ENCODE measurements at places on chromosomes 7 and 10. TPM values are rescaled to one million over a fixed set of nuclear protein-coding genes. Genes with fewer than 3 reads are reported as not detected.
A peak's percentile ranks its signal among the peaks of the same experiment; 100 is the strongest.

DNA sequence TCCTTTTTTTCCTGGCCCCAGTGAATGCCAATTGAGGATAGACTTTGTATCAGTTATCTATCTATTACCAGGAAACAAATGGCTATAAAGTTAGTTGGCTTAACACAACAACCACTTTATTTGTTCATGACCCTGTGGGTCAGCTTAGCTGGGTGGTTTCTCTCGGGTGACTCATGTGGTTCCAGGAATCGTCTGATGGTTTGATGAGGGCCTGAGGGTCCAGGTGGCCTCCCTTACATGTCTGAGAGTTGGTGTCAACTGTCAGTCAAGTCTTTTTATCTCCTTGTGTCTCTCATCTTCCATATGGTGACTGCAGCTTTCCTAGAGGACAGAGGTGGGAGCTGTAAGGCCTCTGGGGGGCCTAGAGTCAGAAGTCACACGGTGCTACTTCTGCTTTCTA, 15.3 kb upstream of the MAPK8 start:
- H3K4me1 ChIP-seq, result peaks cover 27% of the 10 kb centered on the region
- no peak overlapping the region for H3K4me3 ChIP-seq
- no peak overlapping the region for H3K27ac ChIP-seq
- no peak for DNase-seq
- H3K27me3 ChIP-seq, result no peaks in the 10 kb centered on the region
- no peaks in the 10 kb centered on the region for H3K36me3 ChIP-seq

CFAP43 gene
- not detected for total RNA-seq

DNA sequence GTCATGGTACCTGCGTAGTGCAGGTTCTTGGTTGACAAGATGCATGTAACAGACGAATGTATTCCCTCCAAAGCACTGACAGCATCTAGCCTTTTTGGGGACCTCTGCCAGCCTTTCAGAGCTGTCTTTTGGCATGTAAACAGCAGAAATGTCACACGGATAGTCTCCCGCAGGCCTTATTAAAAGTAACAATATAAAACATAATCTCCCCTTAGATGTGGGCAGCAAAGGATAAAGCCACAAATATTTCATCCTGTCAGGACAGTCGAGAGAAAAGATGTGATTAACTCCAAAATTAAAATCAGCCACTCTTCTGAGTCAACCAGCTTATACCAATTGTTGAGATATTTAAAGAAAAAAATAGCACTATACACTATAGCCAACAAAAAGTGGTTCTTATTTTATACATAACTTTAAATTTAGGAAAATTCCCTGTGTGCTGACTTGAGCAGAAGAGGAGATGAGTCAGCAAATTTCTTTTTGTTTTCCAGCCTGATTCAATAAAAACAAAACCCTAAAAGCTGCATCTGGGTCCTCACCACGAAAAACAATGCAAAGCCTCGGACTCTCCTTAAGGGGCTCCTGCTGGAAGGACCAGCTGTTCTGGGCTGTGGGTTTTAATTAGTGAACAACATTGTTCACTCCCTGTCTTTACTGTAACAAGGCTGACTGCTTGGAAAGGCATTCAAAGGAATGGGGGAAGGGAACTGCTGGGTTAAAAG, 240.2 kb downstream of the ADAM12 start:
- no peaks in the 10 kb centered on the region for H3K4me1 ChIP-seq
- H3K27me3 ChIP-seq, result no peaks in the 10 kb centered on the region
- no peak overlapping the region for H3K27ac ChIP-seq
- DNase-seq, result no peak
- H3K4me3 ChIP-seq, result no peak overlapping the region

DNA sequence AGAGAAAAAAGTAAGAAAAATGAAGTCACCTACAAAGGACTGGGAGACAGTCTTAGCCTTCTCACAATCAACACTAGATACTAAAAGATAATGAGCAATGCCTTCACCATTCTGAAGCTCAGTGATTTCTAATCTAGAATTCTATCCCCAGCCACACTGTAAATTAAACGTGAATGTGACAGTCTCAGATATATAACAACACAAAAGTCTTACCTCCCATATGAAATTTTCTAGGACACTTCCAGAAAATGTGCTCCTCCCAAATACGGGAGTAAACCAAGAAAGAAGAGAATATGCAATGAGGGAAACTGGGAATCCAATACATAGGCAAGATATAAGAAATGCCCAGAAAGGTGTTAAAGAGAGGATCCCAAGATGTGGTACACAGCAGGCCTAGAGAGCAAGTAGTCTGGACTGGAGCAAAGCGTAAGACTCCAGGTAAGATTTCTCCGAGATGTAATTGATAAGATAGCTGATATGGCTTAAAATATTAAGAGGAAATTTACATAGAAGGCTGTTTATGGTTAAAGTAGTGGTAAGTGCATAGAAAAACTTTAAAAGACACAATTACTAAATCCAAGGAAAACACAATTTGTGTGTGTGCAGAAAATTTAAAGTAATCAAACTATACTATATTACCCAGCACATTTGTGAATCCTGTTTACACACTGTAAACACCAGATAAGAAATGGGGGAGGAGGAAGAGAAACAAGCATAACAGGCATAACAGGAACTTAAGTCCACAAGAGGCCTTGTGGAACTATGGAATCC, 44.1 kb downstream of the SGMS1 start:
- H3K4me1 ChIP-seq, result peaks cover 2% of the 10 kb centered on the region
- no peak for DNase-seq
- H3K27ac ChIP-seq, result no peak overlapping the region

GRCh38 chr10:103661198-103661950, 167.9 kb downstream of the NEURL1 start:
- peak; percentile 70 for DNase-seq
- H3K4me3 ChIP-seq, result peak overlapping the region; percentile 89
- peaks cover 19% of the 10 kb centered on the region for H3K36me3 ChIP-seq
- H3K4me1 ChIP-seq, result peaks cover 17% of the 10 kb centered on the region
- H3K27ac ChIP-seq, result peak overlapping the region; percentile 77

OR6B1 gene
- not detected for total RNA-seq

PDK4 gene
- total RNA-seq, result not detected

GRCh38 chr10:62723375-62723774, 81.1 kb upstream of the ADO start:
- H3K4me3 ChIP-seq, result no peak overlapping the region
- H3K27me3 ChIP-seq, result peaks cover 6% of the 10 kb centered on the region
- peaks cover 17% of the 10 kb centered on the region for H3K4me1 ChIP-seq
- no peak overlapping the region for H3K27ac ChIP-seq
- no peaks in the 10 kb centered on the region for H3K36me3 ChIP-seq

GHRHR gene
- total RNA-seq, result not detected

- H3K4me1 ChIP-seq, result peaks cover 35% of the 10 kb centered on the region
- DNase-seq, result peak; percentile 22
- H3K4me3 ChIP-seq, result peak overlapping the region; percentile 86
- H3K27ac ChIP-seq, result peak overlapping the region; percentile 90
- no peaks in the 10 kb centered on the region for H3K27me3 ChIP-seq
- H3K36me3 ChIP-seq, result peaks cover 11% of the 10 kb centered on the region
Observed at GRCh38 chr7:1569016-1569415, 816 bp downstream of the PSMG3 start.

GNAT3 gene
- total RNA-seq, result not detected

DNA sequence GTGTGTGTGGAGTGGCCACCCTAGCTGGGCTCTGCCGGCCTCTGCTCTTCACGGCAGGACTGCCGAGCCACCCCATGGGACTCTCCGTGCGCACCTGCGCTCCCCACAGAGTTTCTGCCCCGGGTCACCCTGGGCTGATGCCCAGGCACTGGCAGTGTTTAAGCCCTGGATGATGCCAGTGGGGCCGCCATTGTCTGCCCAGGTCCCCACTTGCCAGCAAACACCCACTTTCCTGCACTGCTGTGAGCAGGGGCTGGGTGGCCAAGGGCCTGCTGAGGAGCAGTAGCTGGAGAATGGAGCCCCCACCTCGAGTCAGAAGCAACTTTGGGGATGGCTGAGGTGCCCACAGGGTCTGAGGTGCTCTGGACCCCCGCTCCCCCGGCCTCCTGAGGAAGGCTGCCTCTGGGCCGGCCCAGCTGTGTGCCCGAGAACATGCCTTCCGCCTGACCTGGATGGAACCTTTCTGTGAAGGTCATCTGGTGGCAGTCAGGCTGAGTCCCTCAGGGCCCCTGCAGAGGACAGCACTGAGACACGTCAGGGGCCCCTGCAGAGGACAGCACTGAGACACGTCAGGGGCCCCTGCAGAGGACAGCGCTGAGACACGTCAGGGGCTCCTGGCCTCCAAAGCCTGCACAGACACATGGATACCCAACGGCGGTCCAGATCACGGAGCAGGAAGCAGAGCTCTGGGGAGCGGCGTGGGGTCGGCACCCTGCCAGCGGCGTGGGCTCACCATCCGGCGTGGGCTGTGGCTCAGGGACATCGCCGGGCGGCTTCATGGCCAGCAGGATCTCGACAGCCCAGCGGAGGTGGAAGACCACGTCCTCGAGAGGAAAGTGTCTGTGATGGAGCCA, 62.0 kb downstream of the CFAP46 start:
- DNase-seq, result no peak
- H3K36me3 ChIP-seq, result no peaks in the 10 kb centered on the region
- no peak overlapping the region for H3K4me3 ChIP-seq
- no peak overlapping the region for H3K27ac ChIP-seq
- H3K4me1 ChIP-seq, result no peaks in the 10 kb centered on the region

DNA sequence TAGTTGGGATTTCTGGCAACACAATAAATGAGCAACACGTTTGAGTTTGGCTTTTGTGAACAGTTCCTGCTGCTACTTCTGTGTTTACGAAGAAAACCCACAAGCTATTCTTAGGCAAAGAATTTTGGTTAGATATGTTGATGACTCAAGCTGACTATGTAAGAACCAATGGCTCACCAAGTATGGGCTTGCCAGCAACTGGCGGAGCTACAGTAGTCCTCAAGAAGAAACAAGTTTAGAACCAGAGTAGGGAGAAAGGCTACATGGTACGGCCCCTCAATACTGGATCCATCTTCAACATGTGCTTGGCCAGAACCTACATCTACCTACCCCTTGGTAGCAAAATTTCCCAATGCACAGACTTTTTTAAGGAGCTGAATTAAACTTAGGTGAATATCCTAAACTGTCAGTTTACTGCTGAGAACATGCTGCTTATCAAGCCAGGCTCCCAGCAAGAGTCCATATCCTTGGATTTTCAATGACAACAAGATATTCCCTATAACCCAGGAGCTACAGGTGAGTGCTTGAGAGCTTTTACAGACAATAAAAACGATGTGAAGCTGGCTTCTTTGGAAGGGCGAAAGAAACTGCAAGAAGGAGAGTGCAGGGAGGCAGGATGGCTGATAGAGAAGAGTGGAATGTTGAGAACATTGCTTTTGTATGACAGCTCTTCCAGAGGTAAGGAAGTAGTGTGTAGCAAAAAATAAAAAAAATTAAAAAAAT, 74.3 kb upstream of the ASAH2 start:
- H3K36me3 ChIP-seq, result peaks cover 28% of the 10 kb centered on the region
- no peaks in the 10 kb centered on the region for H3K27me3 ChIP-seq
- DNase-seq, result peak; percentile 12
- peak overlapping the region; percentile 70 for H3K27ac ChIP-seq
- H3K4me3 ChIP-seq, result peak overlapping the region; percentile 11

CYP51A1 gene
- total RNA-seq, result 27.4 TPM

SAP25 gene
- total RNA-seq, result 36.1 TPM

HOXA9 gene
- total RNA-seq, result not detected

DNA sequence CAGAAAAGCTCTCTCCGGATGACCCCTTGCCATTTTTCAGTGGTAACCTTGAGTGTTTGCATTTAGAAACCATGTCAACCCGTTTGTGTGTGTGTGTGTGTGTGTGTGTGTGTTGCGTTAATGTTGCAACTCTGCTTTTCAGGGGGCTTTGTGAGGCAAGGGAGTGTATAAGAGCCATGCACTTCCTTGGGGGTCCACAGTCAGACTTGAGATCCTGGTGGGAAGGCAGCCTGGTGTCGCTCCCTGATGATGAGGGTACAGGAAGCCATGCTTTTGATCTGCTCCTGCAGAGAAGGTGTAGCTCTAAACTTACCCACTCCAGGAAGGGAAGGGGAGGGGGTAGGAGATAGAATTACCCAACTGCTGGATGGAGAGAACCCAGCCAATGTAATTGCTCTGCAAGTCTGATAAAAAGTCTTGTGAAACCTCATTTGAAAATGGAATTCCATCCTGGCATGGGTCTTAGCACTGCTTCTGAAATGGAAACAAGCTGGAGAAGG, 10.7 kb downstream of the GRK5 start:
- H3K4me1 ChIP-seq, result peaks cover 32% of the 10 kb centered on the region
- H3K4me3 ChIP-seq, result no peak overlapping the region
- DNase-seq, result no peak
- no peak overlapping the region for H3K27ac ChIP-seq
- no peaks in the 10 kb centered on the region for H3K27me3 ChIP-seq

GRCh38 chr7:101442426-101443070, 79.9 kb downstream of the COL26A1 start:
- peaks cover 5% of the 10 kb centered on the region for H3K27me3 ChIP-seq
- no peak overlapping the region for H3K4me3 ChIP-seq
- DNase-seq, result no peak

GRCh38 chr10:110372656-110373055, 67.9 kb upstream of the SMNDC1 start:
- no peak for DNase-seq
- H3K4me3 ChIP-seq, result no peak overlapping the region
- H3K27ac ChIP-seq, result no peak overlapping the region

WIPF3 gene
- not detected for total RNA-seq

All from activated CD4-positive, alpha-beta T cell treated with anti-CD3 and anti-CD28 coated beads, Interleukin-2, amount 10 ng/mL, durations not matched to agents 7 days and 5 days (primary cell).